Activated naive CD4-positive, alpha-beta T cell treated with Interleukin-2 at 50 U/mL for 16 hours (primary cell): ENCODE measurements at places on chromosomes 7 and 10.

DNA sequence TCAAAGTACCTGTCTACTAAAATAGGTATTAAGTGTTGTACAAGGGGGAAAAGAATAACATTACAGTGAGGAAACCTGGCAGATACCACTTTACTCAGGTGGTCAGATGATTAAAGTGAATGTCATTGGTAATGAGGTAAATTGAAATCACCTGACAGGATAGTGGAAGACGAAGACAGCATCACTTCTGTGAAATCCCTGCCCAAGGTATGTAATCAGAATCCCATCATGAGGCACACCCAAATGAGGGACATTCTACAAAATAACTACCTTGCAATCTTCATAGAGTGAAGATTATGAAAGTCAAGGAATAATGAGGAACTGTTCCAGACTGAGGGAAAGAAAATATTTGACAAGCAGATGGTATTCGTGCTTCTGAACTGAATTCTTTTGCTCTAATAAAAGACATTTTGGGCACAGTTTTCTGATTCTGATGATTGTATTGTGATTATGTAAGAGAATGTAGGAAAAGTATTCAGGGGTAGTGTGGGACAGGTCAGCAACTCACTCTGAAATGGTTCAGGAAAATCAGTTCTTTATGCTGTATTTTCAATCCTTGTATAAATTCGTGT lies 33.3 kb upstream of the ARMS2 start:
- no peak for DNase-seq

GRCh38 chr10:6802759-6803426 lies 222.8 kb upstream of the PRKCQ start:
- no peak for DNase-seq

- peak; percentile 3 for DNase-seq
Measured at GRCh38 chr10:96017191-96017687, 26.1 kb upstream of the CCNJ start.

GRCh38 chr10:78985973-78986818 lies 82.6 kb upstream of the ZMIZ1 start:
- no peak for DNase-seq

GRCh38 chr7:122762071-122762470 lies 59.3 kb upstream of the RNF148 start:
- no peak for DNase-seq

GRCh38 chr10:18689498-18689897 lies 30.3 kb downstream of the ARL5B start:
- no peak for DNase-seq

- no peak for DNase-seq
Measured at GRCh38 chr10:72132854-72133253, 44.5 kb upstream of the SPOCK2 start.

GRCh38 chr10:102517553-102517952 lies 13.8 kb downstream of the SUFU start:
- no peak for DNase-seq

DNA sequence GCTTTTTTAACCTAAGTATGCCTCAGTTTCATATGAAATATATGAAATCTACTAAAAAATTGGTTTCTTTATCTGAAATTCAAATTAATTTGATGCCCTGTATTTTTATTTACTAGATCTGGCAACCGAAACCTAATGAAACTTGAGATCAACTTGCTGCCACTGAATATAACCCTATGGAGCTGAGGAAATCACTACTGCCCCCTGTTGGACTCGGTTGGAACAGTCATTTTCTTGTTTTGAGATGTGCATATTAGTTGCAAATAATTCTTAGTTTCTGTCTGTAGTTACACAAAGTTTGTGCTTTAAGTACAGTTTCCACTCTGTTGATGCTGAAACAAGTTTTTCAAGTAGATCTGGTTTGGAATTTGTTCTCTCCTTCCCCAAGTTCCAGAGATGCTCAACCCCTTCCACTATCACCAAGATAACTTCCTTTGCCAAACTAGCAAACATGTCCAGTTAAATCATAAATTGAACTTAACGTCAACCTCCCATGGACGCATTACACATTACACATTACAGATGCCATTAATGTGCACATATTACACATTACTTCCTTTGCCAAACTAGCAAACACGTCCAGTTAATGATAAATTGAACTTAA lies 22.2 kb upstream of the EXOC4 start:
- peak; percentile 29 for DNase-seq

DNA sequence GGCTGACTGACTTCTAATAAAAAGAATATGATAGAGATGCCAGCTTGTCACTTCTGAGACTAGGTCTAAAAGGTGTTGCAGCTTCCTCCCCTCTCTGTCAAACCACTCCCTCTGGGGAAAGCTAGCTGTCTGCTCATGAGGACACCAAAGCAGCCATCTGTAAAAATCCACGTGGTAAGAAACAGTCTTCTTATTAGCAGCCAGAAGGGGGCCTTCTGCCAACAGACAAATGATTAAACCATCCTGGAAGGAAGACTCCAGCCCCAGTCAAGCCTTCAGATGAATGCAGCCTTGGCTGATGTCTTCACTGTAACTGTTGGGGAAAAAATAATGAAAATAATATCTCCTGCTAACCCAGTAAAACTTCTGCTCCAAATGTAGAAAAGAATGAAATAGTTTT lies 41.9 kb upstream of the DAGLB start:
- no peak for DNase-seq

DNA sequence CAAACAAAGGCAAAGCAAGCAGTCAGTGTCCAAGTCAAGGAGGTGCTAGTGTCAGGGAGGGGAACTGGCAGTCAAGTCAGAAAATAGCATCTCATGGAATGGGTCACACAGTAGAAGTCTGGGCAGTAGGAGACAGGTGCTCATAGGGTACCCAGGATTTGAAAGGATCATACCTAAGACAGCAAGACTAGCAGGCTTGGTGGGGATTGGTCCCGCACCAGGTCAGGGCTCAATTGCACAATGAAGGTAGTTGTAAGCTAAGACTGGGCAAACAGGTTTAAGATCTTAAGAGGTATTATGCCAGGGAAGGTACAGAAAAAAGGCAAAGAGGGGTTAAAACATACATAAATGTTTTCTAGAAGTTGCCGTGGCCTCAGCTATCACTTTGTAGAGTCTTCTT lies 181.4 kb upstream of the ETV1 start:
- DNase-seq: no peak

DNA sequence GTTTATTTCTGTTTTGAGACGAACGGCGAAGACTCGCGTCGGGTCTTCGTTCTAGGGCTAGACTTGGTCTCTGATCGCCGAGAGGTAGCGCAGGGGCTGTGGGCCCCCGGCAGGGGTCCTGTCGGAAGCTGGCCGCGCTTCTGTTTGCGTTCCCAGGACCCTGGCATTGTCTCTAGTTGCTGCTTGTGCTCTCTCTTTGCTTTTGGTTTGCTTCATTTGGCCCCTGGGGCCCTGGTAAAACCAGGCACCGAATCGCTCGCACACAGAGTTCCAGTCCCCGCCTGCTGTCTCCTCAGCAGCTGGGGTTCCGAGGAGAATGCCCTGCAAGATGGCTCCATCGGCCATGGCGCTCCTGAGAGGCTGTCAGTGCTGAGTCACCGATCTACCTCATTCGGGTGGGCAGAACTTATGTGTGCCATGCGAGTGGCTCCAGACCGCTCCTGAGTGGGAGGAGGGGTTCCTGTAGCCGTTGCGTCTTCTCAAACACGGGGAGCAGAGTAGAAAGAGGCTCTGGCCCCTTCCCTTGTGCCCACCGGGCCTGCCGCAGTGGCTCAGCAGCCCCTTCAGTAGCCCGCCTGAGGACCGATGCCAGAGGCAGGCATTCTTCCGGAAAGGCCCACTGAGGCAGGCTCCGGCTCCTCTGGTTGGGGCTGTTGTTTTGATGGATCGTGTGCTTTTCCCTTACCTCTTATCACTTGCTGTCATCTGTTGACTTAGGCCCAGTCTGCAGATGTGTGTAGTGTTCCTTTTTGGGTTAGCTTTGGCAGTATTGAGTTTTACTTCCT lies 826 bp downstream of the CHPF2 start:
- DNase-seq: peak; percentile 85

DNA sequence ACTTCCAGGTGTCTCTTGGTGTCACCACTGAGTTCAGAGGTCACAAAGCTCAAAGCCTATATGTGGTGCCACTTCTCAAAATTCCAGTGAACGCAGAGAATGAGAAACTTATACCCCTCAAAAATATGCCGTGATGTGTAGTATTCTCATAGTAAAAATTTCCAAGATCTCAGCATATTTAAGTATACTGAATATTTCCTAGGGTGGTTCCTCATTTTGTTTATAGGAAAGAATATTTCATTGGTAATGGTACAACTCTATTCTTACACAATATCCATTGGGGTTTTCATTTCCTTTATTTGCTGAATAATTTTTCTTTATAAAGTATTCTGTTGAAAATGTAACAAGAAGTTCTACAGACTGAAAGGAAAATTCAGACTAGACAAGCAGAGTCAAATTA lies 58.9 kb upstream of the ADO start:
- no peak for DNase-seq

- DNase-seq: no peak
Measured at GRCh38 chr7:118449797-118450567, 225.5 kb downstream of the ANKRD7 start.

DNA sequence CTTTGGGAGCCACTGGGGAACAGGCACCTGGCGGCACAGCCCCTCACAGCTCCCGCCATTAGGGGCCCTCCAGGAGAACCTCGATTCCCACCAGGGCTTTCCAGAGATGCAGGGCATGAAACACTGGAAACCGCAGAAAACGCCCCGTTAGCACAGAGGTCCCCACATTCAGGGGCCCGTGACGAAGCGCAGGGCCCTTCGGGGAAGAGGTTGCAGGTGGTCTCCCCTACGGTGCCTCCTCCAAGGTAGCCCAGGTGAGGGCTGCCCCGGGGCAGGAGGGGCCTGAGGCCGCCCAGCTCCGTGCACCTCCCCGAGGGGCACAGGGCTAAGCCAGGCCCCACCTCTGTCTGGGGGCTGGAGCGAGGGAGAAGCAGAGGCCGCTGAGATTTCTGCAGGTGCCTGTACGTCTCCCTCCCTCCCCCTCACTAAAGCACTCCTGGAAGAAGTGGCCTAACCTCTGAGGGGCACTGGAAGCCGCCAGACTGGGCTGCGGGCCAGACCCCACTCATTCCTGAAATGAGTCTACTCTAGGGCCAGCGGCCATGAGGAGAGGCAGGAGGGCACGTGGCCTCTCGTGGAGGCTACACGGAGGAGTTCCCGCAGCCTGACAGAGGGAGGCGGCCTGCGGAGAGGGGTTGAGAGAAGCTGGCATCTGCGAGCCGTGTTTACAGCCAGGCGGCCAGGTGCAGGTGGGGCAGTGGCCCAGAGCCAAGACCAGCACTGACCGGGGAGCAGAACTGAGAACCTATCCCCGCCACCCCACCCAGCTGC lies 6.9 kb downstream of the PDGFA start:
- no peak for DNase-seq

DNA sequence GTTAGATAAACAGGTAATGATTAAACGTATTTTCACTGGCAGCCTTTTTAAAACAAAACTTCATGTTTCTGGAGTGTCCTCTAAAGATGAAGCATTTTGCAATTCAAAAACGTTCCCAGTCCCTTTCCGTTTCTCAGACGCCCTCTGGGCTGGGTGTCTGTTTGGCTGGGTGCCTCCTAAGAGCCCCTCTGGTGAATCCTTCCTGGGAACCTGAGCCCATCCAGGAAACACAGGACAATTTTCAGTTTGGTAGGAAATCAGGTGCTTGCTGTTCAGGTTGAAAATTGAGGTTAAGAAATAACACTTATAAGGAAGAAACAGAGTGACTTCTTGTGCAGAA lies 76.7 kb downstream of the CHN2 start:
- DNase-seq: no peak

- no peak for DNase-seq
Measured at GRCh38 chr7:139704308-139704879, 73.4 kb downstream of the HIPK2 start.

- no peak for DNase-seq
Measured at GRCh38 chr7:69018200-69018599, 580.1 kb upstream of the AUTS2 start.

DNA sequence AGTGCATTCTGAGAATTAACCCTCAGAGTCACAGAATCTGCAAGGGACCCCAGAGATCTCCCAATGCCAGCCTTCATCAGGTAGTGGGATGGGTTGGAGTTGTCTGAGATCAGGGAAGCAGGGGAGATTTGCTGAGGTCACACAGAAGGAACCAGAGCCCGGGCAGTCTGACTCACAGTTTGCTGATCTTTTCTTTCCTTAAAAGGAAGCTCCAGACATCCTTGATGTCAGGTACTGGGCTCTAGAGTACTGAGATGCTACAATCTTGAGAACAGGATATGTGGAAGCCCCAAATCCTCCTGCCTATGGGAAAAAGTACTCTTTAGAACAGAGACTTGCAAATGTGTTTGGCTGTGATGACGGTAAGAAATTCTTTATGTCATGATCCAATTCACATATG lies 706 bp downstream of the TBATA start:
- no peak for DNase-seq

DNA sequence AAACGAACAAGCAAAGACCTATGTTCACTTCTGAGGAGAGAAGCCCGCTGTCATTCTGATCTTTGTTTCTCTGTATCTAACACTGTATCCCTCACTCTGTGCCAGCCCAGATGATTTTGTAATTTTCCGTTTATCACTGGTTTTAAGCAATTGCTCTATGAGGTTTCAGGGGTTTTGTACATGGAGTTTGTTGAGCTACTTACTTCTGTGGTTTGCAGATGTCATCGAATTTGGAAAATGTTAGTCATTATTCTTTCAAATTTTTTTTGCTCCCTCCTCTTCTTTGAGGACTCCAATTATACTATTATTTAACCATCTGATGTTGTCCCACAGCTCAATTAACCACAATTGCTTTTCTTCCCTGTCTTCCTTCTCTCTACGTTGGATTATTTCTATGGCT lies 650.9 kb upstream of the IGFBP3 start:
- DNase-seq: no peak

DNA sequence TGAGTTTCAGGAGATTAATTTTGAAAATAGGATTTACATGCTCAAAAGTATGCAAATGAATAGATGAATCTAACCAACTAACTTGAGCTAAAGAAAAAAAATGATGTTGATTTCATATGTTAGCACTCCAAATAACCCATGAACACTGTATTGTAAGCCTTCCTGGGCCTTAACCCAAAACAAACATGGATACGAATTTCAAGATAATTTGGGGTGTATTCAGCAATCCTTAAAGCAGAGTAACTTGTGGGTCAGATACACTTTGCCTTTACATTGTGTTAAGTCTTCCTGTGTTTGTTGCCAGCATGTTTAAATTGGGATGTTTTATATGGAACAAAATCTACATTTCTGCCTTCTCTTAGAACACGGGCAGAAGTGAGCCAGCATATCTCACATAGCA lies 124.2 kb upstream of the WDR11 start:
- DNase-seq: no peak

GRCh38 chr7:90777041-90777440 lies 180.9 kb downstream of the CDK14 start:
- DNase-seq: no peak
